ENCODE measurements at places on chromosomes 13 and 19.

DNA sequence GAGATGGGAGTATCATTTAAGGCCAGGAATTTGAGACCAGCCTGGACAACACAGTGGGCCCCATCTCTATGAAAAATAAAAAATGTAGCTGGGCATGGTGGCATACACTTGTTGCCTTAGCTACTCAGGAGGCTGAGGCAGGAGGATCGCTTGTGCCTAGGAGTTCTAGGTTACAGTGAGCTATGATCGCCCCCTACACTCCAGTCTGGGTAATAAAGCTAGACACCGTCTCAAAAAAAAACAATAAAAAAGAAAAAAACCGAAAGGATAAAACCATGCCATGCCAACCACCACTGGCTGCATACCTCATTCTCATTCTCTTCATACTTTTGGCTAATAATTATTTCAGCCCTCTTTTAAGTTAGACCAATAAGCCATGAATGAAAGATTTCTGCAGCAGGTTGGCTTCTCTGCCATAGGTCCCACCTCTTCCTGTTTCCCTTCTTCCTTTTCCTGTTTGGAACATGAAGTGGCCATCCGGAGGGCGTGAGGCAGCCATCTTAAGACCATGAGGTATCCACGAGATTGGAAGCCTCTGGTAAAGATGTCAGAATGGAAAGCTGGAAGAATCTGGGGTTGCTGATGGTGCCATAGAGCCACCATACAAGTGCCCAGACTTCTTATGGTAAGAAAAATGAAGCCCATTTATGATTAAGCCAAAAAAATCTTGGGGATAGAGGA is 171.3 kb downstream of the CACNA1A start:
- H3K4me3 ChIP-seq: no peak overlapping the region
- no peaks in the 10 kb centered on the region for H3K27me3 ChIP-seq
- no peaks in the 10 kb centered on the region for H3K4me1 ChIP-seq

GRCh38 chr13:71338070-71338469 is 528.9 kb downstream of the DACH1 start:
- no peak overlapping the region for H3K4me3 ChIP-seq
- no peak for DNase-seq
- H3K36me3 ChIP-seq: no peaks in the 10 kb centered on the region
- H3K4me1 ChIP-seq: no peaks in the 10 kb centered on the region
- H3K27ac ChIP-seq: no peak overlapping the region
- H3K27me3 ChIP-seq: no peaks in the 10 kb centered on the region

DNA sequence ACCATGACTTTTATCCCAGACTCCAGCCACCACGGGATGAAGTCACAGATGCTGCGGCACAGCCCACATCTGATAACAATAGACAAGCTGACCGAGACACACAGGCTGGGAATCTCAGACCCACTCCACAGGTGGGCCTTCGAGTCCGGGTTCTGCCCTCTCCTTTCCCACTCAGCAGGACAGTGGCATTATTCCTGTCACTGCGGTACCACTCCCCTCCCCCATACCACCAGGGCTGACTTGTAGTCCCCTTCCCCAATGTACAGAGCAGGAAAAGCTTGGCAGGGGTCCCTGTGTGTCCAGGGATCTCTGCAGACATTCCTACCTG is 179 bp upstream of the AMER2 start:
- peaks cover 6% of the 10 kb centered on the region for H3K4me1 ChIP-seq
- H3K27ac ChIP-seq: no peak overlapping the region
- no peak for DNase-seq
- no peaks in the 10 kb centered on the region for H3K27me3 ChIP-seq

DNA sequence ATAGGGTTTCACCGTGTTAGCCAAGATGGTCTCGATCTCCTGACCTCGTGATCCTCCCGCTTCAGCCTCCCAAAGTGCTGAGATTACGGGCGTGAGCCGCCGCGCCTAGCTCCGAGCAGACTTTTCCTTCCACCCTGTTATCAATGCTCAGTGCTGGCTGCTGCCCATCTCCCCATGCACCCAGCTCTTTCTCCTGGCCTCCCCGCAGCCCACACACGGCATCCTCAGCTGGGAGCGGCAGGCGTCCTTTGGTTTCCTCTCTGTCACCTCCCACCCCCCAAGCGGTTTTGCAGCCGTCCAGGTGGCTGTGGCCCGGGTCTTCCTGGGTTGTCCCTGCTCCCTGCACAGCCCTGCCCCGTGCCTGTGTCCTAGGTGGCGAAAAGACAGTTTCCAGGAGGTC is 12.1 kb downstream of the PRR22 start:
- peaks cover 5% of the 10 kb centered on the region for H3K4me1 ChIP-seq
- H3K27me3 ChIP-seq: no peaks in the 10 kb centered on the region
- DNase-seq: no peak
- no peaks in the 10 kb centered on the region for H3K36me3 ChIP-seq
- no peak overlapping the region for H3K4me3 ChIP-seq
- no peak overlapping the region for H3K27ac ChIP-seq

DNA sequence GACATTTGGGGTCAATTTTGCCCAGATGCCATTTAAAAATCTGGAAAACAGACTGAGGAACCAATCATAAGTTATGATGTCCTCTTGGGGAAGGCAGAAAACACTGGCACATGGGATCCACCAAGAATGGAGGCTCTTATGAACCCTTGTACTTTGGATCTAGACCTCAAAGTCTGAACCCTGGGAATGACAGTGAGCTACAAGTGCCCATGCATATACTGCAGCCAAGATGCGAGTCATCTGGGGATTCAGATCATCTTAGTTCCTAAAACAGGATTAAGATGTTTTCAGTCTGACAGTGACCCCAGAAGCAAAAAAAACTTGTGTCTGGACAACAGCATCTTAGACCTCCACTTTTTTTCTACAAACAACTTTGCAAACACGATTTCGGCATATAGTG is 100.2 kb upstream of the SIAH3 start:
- H3K27ac ChIP-seq: no peak overlapping the region
- DNase-seq: no peak
- no peak overlapping the region for H3K4me3 ChIP-seq
- H3K4me1 ChIP-seq: no peaks in the 10 kb centered on the region

- peaks cover 5% of the 10 kb centered on the region for H3K4me1 ChIP-seq
- H3K36me3 ChIP-seq: no peaks in the 10 kb centered on the region
- no peak overlapping the region for H3K4me3 ChIP-seq
- H3K27ac ChIP-seq: no peak overlapping the region
These were observed 34.4 kb upstream of the UBL3 start for GRCh38 chr13:29884671-29885430.

Data from tibial nerve (tissue), 4 donors.